ENCODE measurements at places on chromosomes 7 and 10.

DNA sequence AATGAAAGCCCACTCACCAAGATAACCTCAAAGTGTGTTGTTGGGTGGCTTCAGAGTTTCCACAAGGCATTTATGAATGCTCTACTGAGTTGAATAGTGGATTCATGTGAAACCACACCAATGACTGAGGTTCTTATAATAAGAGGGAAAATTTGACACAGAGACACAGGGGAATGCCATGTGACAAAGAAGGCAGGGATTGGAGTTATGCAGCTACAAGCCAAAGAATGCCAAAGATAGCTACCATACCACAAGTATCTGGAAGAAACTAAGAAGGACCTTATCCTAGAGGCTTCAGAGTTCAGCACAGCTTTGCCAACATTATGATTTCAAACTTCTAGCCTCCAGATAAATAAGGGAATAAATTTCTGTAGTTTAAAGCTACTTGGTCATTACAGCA, 68.0 kb upstream of the PCDH15 start:
- no peak overlapping the region for H3K4me3 ChIP-seq
- H3K27me3 ChIP-seq = no peaks in the 10 kb centered on the region
- no peak overlapping the region for H3K27ac ChIP-seq

GRCh38 chr10:90862908-90863514, 5.2 kb upstream of the HTR7 start:
- no peaks in the 10 kb centered on the region for H3K36me3 ChIP-seq
- H3K27me3 ChIP-seq = peaks cover 23% of the 10 kb centered on the region
- no peak for DNase-seq
- no peak overlapping the region for H3K27ac ChIP-seq
- peaks cover 3% of the 10 kb centered on the region for H3K4me1 ChIP-seq

DNA sequence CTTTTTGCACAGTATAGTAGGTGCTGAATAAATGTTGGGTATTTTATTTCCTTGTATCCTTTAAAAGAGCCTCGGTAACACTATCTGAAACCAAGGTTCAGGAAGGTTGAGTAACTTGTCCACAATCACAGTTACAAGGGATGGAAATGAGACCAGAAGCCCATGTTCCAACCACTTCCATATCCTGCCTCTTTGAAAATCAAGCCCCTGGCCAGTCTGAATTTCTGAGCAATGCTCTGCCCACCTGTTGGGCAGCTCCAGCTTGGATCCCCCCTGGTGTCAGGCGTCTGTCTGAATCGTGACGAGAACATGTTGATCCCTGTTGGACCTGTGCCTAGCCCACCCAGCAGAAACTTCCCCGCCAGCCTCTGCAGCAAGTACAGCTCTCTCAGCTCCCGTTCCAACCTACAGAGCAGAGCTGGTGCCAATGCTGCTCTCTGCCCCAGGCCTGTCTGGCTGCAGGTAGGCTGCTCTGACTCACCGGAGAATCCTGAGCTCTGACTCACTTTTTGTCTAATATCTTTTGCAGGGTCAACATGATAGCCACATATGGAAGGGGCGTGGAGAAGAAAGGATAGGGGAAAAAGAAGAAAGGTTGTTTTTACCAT, 595.5 kb downstream of the INHBA start:
- DNase-seq = no peak
- H3K4me3 ChIP-seq = no peak overlapping the region
- no peaks in the 10 kb centered on the region for H3K27me3 ChIP-seq
- H3K27ac ChIP-seq = no peak overlapping the region

- no peak overlapping the region for H3K4me3 ChIP-seq
- H3K4me1 ChIP-seq = peaks cover 57% of the 10 kb centered on the region
- H3K36me3 ChIP-seq = peaks cover 1% of the 10 kb centered on the region
- peak; percentile 19 for DNase-seq
- H3K27ac ChIP-seq = no peak overlapping the region
- H3K27me3 ChIP-seq = no peaks in the 10 kb centered on the region
These were observed 126.2 kb downstream of the LHPP start for GRCh38 chr10:124587811-124588211.

DNA sequence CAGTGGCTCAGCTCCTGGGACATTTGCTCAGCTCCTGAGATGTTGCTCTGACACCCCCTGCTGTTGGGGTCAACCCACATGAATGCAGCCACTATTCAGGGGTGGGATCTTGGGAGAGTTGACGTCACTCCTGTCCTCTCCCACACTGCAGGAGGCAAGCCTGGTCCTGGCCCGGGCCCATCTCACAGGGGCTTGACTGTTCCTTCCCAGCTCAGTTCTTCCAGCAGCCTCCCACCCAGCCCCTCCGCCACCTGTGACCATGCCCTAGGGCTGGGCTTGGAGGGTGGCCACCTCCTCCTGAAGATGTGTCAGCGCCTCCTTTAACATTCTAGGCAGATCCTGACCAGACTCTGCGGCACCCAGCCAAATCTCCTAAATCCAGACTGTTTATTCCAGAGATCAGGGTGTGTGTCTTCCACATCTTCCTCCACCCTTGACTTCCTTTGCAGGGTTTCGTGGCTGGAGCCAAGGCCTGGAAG, 19.1 kb upstream of the OPALIN start:
- H3K4me3 ChIP-seq = no peak overlapping the region
- peaks cover 6% of the 10 kb centered on the region for H3K4me1 ChIP-seq
- peaks cover 24% of the 10 kb centered on the region for H3K27me3 ChIP-seq
- H3K36me3 ChIP-seq = no peaks in the 10 kb centered on the region
- DNase-seq = no peak

- no peak overlapping the region for H3K27ac ChIP-seq
- H3K4me1 ChIP-seq = no peaks in the 10 kb centered on the region
- H3K27me3 ChIP-seq = peaks cover 18% of the 10 kb centered on the region
- DNase-seq = no peak
These were observed 28.1 kb upstream of the FAM20C start for GRCh38 chr7:163971-164881.

GRCh38 chr7:152733286-152733934, 26.1 kb upstream of the ACTR3B start:
- peaks cover 6% of the 10 kb centered on the region for H3K27me3 ChIP-seq
- DNase-seq = no peak
- H3K4me3 ChIP-seq = no peak overlapping the region
- no peaks in the 10 kb centered on the region for H3K36me3 ChIP-seq
- no peaks in the 10 kb centered on the region for H3K4me1 ChIP-seq
- no peak overlapping the region for H3K27ac ChIP-seq
